DMS79 treated with DMSO at 0.1 percent for 48 hours (cell line): ENCODE measurements at places on chromosomes 4 and X.

DNA sequence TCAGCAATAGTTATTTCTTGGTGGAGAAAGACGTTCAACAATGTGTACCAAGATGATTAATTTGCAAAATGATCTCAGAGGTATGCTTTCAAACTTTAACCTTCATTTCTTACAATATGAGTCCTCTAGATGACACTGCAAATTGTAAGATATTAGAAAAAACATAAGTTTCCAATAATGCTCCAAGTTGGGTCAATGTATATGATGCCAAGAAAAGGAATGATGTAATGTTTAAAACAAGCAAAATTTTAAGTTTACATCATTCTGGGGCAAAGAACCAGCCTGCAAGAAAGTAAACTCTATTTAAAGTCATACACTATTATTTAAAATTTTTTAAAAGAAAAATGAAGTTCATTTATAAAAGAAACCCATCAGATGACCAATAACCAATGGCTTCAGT, 56.1 kb downstream of the PRSS12 start:
- no peak for DNase-seq

- no peak for DNase-seq
Observed at GRCh38 chr4:117137145-117137544, 51.8 kb upstream of the TRAM1L1 start.

GRCh38 chr4:77872723-77873445, 10.3 kb downstream of the MRPL1 start:
- DNase-seq: no peak

DNA sequence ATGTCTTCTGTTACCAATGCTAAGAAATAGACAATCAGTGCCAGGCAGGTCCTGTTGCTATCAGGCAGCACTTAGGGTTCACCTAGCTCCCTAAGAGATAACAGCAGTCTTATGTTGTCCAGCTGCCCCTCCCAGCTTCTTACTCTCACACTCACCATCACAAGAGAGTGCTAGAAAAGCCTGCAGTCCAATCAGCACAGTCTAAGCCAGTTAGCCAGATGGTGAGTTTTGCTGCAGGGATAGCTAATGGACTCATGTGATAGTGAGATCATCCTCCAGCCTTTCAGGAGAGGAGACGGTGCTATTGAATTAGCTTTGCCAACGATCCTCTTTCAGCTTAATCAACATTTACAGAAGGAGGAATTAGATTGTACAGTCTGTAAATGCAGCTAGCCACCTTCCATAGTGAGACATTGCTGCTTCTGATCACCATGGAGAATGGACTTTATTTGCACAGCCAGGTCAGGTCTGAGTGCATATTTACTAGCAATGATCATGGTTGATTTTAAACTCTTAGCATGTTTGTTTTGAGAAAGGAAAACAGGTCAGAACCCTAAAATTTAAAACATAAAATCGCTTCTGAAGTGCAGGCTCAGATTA, 438.3 kb downstream of the CENPC start:
- no peak for DNase-seq

DNA sequence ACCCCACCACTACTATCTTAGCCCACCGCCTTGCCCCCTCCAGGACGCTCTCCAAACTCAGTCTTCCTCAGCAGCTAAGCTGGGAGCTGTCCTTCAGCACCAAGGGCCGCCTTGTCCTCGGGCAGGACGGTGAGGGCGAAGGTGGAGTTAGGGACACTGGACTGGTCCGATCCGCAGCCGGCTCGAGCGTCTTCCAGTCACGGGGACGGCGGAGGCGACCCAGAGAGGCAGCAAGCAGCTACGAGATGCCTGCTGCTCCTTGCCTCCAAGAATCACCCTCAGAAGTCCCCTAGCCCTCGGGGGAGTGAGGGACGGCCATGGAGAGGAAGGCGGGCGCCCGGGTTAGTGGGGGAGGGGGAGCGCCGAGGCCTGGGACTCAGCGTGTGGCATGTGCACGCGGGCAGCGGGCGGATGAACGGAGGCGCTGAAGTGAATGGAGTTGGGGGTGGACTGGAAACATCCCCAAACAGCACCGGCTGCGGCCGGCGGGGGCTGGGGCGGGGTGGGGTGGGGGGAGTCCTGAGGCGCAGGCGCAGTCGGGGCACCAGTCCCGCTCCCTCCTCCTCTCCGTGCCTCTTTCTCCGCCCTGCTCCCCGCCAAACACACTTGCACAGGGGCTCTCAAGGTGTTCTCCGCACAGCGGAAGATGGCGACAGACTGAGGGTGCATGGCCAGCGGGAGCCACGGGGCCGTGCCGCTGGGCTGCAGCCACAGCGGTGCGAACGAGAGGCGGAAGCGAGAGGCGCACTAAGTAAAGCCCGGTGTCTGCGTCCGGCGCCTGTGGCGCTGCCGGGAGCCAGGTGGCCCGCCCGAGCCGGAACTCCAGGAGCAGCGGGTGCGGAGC, at the start of gene NALF2:
TSS of gene NALF2 (plus strand) at position 545 of the 844 bp plus-strand sequence. CDS start 957 bp downstream, outside the sequence.
- peak; percentile 56 for DNase-seq

DNA sequence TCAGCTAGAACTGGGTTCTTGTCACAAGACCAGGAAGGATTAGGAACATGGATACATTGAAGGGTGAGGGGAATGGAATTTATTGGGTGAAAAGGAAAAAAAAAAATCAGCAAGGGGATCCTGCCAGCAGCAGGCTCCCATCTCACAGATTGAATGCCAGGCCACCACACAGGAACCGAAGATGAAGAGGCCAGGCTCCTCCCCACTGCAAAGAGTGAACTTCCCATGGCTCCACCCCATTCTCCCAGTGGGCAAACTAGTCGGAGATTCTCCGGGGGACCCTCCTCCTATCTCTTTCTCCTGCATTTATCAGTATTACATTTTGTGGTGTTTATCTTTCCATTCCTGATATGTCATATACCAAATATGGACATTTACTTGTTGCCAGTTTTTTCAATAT, 46.0 kb upstream of the MAGED1 start:
- DNase-seq: no peak

DNA sequence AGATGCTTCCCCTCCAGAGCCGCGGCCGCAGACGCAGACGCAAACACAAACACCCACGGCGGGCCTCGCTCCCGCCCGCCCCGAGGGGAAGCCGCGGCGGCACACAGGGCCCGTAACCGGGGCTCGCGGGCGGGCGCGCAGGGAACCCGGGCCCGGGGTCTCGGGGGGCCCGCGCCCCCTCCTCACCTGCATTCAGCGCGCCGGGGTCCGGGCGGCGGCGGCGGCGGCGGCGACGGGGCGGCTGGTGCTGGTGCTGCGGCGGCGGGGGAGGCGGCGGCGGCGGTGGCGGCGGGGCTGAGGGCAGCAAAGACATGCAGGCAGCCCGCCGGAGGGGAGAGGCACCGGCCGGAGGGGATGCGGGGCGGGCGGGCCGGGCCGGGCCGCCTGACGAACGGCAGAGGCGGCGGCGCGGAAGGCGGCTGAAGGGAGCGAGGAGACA, 255 bp upstream of the CNOT6L start:
- no peak for DNase-seq

- no peak for DNase-seq
Observed at GRCh38 chr4:162727232-162727631, 439.5 kb downstream of the NAF1 start.

- no peak for DNase-seq
Observed at GRCh38 chrX:11628399-11628798, 37.3 kb downstream of the ARHGAP6 start.

GRCh38 chrX:104854188-104854587, 288.2 kb downstream of the IL1RAPL2 start:
- DNase-seq: no peak

DNA sequence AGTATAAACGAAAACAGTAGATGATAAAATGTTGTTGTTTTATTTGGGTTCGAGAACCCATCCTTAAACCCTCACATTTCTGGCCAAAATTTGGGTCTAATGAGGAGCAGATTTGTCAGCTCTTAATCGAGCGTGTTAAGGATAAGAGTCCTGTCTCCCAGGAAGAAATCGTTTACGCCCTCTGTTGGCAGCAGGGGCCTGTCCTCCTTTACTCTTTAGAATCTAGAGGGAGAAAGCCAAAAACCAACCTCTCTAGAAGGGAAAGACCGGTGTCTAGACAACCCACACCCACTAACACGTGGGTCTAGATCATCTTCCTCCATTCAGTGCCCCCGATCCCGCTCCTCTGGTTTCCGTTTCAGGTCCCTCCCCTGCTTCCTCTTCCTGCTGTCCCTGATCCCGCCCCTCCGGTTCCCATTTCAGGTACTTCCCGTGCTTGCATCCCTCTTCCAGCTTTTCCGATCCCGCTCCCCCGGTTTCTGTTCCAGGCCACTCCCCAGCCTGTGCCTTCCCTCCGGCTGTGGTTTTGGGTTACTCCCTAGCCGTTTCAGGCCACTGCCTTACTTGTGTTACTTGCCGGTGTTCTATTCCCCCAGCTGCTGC, 339.1 kb downstream of the PAPSS1 start:
- no peak for DNase-seq

DNA sequence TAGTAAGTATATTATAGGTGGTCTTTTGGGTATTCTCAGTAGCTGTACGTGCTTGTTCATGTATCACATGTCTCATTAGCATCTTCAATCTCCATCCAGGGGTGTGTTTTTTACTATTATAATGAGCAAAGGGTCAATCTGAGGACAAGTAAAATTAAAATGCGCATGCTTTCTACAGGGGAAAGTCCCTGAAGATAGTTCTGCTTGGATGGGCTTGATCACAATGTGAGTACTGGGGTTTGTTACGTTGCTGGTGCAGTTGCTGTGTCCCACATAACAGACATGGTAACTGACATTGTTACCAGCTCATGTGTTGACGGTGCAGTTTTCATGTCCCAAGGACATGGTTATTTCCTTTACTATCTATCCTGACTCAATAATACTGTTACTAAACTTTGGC, 65.9 kb downstream of the UCHL1 start:
- no peak for DNase-seq

- DNase-seq: no peak
Observed at GRCh38 chrX:111007238-111007637, 88.8 kb upstream of the PAK3 start.

DNA sequence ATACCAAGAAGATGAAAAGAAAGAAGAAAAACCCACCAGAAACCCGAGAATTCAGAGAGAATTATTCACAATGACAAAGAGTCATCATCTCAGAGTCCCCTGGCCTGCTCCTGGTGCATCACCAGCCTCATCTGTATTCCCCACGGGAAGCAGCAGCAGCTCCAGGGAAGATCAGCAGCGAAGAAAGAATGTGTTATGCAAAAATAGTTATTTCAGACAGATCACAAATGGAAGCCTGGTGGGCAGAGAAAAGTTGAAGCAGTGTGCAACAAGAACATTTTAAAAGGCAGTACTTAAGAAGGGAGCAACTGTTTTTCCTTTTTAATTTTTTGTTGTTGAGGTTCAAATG, 189.2 kb downstream of the PPP3CA start:
- DNase-seq: no peak

DNA sequence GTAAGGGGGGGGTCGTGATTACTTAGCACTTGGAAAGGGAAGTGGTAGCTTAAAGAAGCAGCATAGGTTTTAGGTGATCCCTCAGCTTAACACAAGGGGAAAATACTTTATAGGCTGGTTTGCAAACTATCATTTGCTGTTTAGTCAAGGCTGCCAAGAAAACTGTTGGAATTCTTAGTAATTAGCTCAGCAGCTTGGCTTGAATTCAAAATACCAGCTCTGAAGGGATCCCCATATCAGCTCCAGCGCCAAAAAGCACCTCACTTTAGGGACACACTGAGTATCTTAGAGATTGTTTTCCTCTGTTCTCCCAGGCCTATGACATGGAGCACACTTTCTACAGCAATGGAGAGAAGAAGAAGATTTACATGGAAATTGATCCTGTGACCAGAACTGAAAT, 8.8 kb downstream of the TNMD start:
- no peak for DNase-seq

DNA sequence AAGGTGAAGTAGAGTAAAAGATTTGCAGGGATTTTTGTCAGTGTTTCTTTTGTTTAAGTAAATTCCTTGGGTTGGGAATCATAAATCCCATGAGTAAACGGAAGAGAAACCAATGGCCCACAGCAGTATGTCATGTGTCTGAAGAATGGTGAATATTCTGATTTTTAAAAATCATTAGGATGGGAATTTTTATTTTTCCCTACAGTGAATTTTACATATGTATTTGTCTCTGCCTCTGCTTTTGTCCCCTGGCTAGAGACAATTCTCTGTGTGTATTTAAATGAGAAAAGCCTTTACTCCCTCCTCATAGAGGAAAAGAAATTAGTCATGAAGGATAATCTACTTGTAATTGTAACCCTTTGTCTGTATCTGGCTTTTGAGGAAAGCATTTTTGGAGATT, 152.1 kb downstream of the THOC2 start:
- no peak for DNase-seq

DNA sequence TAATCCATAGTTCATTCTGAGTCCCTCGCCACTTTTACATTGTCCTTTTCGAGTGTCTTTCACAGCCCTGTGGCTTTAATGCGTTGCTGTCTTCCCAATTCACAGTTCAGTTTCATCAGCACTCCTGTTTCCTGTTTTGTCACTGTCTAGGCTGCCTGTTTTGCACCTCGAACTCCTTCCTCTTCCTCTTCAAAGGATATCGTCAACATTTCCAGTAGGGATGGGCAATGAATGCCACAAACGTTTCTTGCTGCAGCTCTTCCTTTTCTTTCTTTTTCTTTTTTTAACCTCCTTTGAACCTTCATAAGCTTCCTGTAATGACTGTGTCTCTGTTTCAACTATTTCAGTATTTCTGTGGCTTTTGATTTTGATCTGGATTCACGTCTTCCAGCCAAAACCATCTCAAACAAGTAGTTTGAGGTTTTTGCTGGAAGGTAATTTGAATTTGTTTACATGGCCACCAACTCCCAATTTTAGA, 105.4 kb downstream of the ANXA3 start:
- DNase-seq: no peak

- no peak for DNase-seq
Observed at GRCh38 chrX:94057385-94057784, 383.4 kb downstream of the FAM133A start.

GRCh38 chr4:189279188-189279587, 661.5 kb upstream of the FRG1 start:
- no peak for DNase-seq

GRCh38 chrX:9897761-9898161, 69.4 kb upstream of the CLDN34 start:
- no peak for DNase-seq

- DNase-seq: no peak
Observed at GRCh38 chrX:40174854-40175510, 77.2 kb upstream of the BCOR start.

GRCh38 chr4:98656886-98657285, 1.5 kb downstream of the TSPAN5 start:
- no peak for DNase-seq

GRCh38 chr4:14920759-14921320, 81.4 kb upstream of the CPEB2 start:
- no peak for DNase-seq

DNA sequence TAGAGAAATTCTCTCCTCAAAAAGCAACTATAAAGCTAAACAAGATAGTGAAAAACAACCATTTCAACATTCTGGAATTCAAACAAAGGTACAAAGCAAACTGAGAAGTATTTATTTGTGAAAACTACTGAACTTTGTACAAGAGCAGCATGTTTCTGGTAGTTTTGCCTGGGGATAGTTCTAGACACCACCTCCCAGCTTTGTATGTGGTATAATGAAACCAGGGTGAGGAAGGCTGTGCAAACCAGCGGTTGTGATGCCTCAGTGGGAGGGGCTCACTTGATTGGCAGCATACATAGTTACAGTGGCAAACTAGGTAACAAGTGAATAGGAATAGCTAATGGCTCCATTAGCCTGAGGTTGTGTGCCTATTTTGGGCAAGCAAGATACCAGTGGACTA, 18.6 kb upstream of the FRMD7 start:
- DNase-seq: no peak

- DNase-seq: no peak
Observed at GRCh38 chrX:101258259-101258581, 32.9 kb downstream of the TAF7L start.

- DNase-seq: peak; percentile 44
Observed at GRCh38 chrX:129522184-129523078, 859 bp downstream of the SMARCA1 start.
